ENCODE measurements at places on chromosomes 13 and 19. TPM values are rescaled to one million over a fixed set of nuclear protein-coding genes. Genes with fewer than 3 reads are reported as not detected.

The DHDH gene
- 0.52 TPM for total RNA-seq

The TGFBR3L gene
- total RNA-seq: 1.1 TPM

The SIGLEC8 gene
- total RNA-seq: not detected

The ANKLE1 gene
- total RNA-seq: 7.3 TPM

The THSD1 gene
- total RNA-seq: 0.34 TPM

The POU2F2 gene
- 28.1 TPM for total RNA-seq

The C1QTNF9B gene
- 0.18 TPM for total RNA-seq
